CD4-positive, alpha-beta T cell treated with Interleukin-21 for 1 hour (primary cell): ENCODE measurements at places on chromosomes 12 and 14.

DNA sequence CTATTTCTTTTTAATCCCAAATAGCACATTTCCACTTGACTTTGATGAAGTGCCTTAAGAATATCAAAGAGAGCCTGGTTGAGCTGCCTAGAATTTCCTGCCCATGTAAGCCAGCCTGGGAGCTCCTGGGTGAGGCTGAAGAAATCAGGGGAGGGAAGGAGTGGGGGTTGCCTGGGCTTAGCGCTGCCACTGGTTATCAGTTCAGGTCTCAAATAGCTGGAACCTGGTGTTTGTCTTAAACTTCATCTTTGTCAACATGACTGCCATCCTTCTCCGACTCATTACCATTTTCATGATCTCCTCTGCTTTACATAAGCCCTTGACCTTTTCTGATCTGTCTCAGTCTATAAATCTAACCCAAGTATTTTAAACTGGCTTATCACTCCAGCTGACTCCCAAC, 151.5 kb downstream of the TTC8 start:
- DNase-seq: no peak

DNA sequence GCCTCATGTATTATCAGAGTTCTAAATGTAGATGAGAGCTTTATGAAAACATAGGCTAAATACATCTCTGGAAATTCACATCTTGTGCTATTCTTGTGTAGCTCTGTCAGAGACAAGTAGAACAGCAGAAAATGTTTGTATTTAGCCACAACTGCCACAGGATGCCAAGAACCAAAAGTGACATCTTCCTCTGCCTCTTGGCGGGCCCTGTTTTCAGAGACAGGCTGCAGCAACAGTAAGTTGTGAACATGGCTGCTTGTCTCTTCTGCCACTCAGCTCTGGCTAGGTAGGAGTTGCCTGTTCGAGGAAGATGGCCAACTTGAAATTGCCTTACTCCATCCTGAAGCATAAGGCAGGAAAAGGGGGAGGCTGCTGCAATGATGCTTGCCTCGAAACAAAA, 30.4 kb downstream of the SETD3 start:
- no peak for DNase-seq

DNA sequence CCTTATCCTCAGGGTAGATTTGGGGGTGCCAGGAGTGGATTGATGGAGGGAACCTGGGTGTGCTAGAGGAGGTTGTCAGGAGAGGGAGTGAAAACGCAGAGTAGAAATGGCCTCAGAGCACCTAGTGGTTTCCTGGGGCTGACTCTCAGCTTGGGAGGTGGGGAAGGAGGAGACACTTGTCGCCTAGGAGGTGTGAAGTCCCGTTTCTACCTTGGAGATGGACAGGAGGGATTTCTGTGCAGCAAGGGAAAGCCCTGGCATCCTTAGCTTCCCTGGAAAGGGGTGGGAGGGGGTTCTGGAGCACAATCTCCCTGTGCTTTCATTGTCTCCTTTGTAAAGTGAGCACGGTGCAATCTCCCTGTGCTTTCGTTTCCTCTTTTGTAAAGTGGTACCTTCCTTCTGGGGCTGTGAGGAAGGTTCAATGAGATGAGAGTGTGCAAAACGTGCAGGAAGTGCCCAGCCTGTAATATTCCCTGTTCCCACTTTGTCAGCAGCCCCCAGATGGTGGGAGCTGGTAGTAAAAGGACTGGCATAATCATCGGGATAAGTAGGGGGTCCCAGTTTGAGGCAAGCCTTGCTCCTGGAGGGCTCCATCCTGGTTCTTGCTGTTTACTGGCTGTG, 1.6 kb downstream of the OAS3 start:
- DNase-seq: no peak

DNA sequence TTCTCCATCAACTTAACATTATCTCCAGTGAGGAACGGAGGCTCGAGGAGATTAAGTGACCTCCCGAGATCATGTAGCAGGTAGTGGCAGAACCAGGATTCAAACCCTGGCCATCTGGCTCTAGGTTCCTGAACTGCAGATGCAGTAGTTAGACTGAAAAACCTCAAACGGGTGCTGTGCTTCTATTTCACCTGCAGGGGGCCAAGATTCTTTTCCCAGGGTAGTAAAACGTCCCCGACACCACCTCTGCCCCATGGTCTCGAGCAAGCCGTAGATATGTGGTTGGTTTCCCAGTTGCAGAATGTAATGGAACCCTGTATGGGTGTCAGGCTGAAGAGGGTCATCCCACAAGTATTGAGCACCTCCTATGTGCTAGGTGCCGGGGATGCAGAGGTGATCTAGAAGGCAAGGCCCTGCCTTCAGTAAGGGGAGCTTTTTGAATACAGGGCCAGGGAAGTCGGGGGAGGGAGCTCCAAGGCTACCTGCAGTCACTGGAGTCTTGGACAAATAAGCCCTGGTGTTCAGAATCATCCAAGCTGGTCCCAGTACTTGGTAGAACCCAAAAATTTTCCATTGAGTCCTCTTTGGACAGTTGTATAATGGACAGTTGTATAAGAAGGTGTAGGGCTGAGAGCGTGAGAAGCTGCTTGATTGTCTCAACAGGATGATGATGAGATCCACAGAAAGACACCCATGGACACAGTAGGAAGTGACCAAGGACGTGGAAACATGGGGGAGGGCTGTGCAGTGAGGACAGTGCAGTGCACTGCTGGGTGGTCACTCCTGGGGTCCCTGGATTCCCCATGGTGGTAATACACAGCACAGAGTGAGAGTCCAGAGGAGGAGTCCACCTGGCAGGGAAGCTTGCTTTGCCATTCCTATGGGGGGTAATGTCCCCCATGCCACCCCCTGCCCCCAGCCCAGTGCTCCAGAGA, 197.2 kb downstream of the CHST11 start:
- DNase-seq: peak; percentile 34

DNA sequence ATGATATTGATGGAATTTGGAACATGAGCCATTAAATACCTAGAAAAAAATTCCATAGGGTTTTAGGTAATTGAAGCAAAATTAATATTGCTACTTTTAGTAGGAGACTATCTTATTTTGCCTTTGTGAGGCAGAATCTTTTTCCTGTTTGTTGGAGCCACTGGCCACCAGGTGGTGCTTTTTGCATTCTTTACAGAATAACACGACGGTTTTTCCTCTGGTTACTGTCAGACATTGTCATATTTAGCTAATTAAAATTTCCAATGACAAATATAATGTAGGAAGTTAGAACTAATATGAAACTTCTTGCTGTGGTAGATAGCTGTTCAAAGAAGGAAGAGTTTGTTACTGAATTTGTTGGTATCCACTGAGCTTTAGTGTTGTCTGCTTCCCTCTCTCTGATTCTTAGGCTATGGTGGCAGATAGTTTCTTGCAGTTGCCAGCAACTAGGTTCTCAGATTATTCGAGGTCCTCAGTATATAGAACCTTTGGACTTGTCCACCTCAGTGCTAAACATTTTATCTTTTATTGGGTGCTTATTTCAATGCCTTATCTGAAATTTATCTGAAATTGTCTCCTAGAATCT, 25.7 kb downstream of the RAB21 start:
- DNase-seq: peak; percentile 61

DNA sequence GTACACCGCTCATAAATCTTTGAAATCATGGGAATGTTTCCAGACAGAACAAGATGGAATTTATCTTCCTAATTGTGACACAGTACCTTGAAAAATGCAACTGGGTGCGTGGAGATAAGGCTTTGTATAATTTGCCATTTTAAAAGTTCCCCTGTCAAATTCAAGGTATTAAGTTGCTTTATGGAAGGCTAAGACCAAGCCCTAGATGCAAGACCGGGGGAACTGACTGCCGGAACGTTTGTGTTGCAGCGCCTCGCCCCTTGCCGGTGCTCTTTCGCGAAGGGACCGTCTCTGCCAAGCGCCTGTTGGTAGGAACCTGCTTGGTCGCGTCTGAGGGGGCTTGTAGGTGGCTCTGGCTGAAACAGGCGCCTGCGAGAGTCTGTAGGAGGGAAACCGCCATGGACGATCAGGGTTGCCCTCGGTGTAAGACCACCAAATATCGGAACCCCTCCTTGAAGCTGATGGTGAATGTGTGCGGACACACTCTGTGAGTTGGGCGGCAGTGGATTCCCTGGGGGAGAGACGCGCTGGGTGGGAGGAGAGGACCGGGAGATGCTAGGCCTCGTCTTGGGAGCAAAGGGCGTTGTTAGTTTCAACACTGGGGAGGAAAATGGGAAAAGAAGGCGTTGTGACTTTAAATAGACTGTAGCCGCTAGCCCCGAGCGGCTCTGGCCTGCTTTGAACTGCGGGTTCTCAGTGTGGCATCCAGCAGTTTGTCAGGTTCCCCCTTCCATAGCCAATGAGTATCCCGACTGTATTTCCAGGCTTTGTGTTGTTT, at the start of gene MNAT1:
MNAT1 (plus strand) TSS at position 297 of the 778 bp plus-strand sequence; CDS start at position 399, 102 bp downstream.
- peak; percentile 77 for DNase-seq

GRCh38 chr12:85569261-85569660, 266.9 kb downstream of the RASSF9 start:
- no peak for DNase-seq

DNA sequence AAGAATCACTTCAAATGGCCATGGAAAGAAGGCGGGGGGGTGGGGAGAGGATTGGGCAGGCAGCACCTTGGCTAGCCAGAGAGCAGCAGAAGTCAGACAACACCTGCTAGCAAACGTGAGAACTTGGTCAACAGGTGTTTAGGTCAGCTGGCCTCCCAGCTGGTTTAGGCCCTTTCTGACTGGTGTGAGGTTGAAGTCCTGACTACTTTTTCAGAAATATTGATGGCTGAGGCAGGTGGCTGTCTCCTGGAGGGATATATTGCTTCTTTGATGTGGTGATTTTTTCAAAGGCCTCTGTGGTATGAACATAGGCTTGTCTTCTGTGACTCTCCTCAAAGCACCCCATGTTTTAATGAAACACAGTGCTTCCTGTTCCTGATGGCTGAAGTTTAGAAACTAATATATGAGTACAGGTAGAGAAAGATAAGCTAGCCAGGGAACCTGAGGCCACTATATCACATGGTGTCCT, 238.2 kb upstream of the SSTR1 start:
- no peak for DNase-seq

GRCh38 chr12:4280351-4281163, 7.0 kb downstream of the CCND2 start:
- DNase-seq: no peak

- no peak for DNase-seq
These were observed 19.1 kb upstream of the KCNK13 start for GRCh38 chr14:90042496-90043252.

GRCh38 chr12:27751386-27752047, 28.5 kb upstream of the KLHL42 start:
- DNase-seq: no peak

GRCh38 chr12:44929236-44929885, 53.2 kb upstream of the NELL2 start:
- no peak for DNase-seq

DNA sequence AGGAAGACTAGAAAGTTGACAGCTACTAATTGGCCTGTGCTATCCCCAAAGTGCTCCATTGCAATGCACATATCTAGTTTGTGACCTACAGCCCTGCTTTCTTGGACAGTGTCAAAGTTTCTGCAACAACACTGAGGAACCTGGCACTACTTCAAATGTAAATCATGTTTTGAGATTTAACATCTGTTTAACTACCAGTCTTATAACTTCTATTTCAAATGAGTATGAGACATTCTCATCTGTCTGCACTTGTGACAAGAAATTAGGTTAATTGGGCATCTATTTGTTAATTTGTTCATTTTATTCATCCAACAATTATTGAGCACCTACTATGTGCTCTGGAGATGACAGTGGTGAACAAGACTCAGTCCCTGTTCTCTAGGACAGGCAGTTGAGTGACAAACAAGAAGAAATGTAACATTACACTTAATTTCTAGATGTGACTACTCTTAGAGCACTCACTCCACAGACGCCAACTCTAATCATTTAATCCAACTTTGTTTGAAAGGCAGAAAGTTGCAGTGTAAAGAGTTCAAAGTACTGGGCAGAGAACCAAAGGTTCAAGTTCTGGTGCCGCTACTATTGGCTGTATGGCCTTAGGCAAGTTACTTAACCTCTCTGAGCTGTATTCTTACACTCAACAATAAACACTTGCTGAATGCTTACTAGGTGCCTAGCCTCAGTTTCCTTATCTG, 74.8 kb downstream of the HECTD4 start:
- DNase-seq: no peak

GRCh38 chr12:25629341-25629740, 76.3 kb upstream of the LMNTD1 start:
- no peak for DNase-seq

DNA sequence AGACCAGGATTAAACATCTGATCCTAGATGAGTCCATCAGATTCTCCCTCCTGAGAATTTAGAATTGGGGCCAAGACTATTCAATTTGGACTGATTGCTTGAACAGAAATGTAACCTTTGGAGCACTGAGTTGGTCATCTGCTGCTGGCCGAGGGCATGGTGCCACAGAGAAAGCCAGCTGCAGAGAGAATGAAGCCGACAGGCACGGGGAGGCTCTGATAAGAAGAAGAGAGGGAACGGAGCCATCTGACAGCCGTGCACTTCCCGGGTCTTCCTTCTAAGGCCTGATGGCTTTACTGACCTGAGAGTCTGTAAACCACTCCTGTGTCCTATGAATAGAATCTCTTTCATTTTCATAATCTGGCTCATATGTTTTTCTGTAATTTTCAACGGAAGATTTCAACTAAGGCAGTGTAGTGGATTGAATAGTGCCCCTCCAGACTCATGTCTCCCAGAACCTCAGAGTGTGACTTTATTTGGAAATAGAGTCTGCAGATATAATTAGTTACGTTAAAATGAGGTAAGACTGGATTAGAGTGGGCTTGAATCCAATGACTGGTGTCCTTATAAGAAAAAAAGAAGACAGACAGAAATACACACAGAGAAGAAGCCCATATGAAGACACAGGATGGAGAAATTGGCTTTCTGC, 39.1 kb upstream of the FRS2 start:
- no peak for DNase-seq

DNA sequence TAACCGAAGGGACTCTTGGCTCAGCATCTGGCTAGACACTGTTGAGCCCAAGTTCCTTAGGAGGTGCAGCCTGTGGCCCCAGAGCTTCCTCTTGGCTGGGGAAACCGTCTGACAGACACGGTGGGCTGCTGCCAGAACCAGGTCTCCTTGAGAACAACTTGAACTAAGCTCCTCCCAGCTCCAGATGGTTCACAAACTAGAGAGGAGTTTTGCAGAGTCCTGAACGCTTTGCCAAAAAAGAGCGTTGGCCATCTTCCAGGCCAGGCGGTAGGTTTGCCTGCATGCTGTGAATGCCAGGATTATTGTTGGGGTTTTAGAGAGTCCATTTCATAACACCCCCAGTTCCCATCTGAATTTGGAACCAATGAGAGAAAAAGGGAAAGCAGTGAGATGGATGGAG, 399.8 kb downstream of the RGS6 start:
- no peak for DNase-seq

DNA sequence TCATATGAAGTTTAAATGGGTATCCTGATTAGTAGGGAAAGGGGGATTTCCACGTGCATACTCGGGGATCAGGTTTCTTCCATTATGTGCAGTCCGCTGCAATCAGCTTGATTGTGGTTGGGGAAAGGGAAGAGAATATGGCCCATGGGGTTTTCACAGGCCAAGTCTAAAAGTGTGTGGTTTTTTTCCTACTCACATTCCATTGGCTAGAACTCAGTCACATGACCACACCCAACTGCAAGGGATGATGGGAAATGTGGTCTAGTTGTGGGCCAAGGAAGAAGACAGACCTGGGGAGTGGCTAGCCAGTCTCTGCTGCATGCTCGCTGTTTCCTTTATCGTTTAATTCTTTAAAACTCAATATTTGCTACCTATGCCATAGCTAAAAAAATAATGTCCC, 105.1 kb downstream of the PRIMA1 start:
- no peak for DNase-seq

- no peak for DNase-seq
These were observed 36.4 kb downstream of the PYM1 start for GRCh38 chr12:55891310-55891709.

- DNase-seq: no peak
These were observed 23.0 kb downstream of the TNFAIP2 start for GRCh38 chr14:103146141-103146709.
